ENCODE measurements at places on chromosomes 6 and 20. TPM values are rescaled to one million over a fixed set of nuclear protein-coding genes. Genes with fewer than 3 reads are reported as not detected.

Gene OLIG3
- polyA plus RNA-seq = not detected

Gene ARMH2
- 0.09 TPM for polyA plus RNA-seq

Gene HAO1
- not detected for polyA plus RNA-seq

Gene TOX2
- polyA plus RNA-seq = 4.2 TPM

Gene SLC26A8
- polyA plus RNA-seq = 0.25 TPM

Gene NFATC2
- 2.7 TPM for polyA plus RNA-seq

Gene EPB41L1
- 70.4 TPM for polyA plus RNA-seq

Gene CUL9
- polyA plus RNA-seq = 35.3 TPM

Gene BFSP1
- polyA plus RNA-seq = 3.6 TPM

Gene FAM184A
- polyA plus RNA-seq = 12.5 TPM

Gene ARG1
- polyA plus RNA-seq = 0.22 TPM

Gene DPPA5
- polyA plus RNA-seq = not detected

Gene DDX43
- polyA plus RNA-seq = 0.79 TPM

Gene MRAP2
- polyA plus RNA-seq = 4.3 TPM

Gene TRAM2
- 52.9 TPM for polyA plus RNA-seq

Gene CALHM6
- polyA plus RNA-seq = 2.8 TPM

Gene SLC32A1
- 2.1 TPM for polyA plus RNA-seq

- no peak for DNase-seq
These were observed 181.1 kb upstream of the PRSS16 start for GRCh38 chr6:27066381-27066780.

GRCh38 chr6:84428300-84428907, 201.0 kb upstream of the CEP162 start:
- peak; percentile 43 for DNase-seq

GRCh38 chr20:50190251-50191064, at the start of gene CEBPB:
Gene CEBPB, plus strand, starts transcription at chr20:50190830. Its CDS starts 204 bp downstream, at chr20:50191034.
- DNase-seq = peak; percentile 80

DNA sequence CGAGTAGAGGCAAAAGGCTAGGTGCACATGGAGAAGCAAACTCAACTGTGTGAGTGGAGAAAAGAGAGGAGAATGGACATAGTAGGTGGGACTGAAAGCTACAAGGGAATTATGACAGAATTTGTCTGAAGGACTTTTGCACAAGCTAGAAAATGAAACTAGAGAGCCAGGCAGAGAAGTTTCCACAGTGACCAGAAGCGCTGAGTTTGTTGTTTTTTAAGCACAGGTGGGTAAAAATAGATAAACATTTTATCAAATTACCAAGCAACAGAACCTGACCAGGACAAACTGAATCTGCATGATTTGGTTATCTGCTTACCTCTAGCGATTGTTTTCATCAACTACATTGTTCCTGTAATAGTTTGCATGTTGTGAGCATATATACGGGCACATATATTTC, 38.6 kb downstream of the SMLR1 start:
- no peak for DNase-seq

DNA sequence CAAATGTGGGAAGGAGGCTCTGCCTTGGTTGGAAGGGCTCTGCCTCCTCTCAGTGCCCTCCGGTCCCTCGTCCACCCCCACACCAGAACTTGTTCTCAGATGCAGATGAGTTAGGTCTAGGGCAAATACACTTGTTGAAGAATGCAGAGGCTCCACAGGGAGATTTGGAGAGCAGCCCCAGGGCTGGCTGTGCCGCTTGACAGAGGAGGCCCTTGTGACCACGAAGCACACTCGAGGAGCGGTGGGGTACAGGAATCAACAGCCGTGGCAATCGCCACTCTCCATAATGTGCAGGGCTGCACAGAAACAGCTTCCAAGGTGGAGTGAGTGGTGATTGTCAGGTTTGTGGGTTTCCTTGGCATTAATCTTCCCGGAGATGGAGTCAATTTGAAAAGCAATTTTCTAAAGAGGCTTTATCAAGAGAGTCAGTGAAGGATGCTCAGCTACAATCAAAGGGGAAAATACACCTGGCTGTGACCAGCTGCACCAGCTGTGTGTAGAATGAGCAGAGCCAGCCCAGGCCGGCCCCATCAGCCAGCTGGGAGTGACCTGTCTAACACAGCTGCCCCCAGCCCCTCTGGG, 59.5 kb downstream of the BFSP1 start:
- no peak for DNase-seq

DNA sequence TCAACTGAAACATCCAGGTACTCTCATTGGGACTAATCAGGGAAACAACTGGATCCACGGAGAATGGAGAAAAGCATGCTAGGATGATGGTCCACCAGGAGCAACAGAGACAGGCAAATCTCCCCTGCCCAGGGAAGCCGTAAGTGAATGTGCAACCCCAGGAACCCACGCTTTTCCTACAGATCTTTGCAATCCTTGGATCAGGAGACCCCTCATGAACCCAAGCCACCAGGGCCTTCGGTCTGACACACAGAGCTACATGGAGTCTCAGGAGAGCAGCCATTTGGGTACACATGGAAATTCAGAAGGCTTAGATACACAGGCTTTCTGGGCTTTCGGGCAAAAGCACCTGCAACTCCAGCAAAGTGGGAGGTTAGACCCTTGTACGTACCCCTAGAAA, 122.1 kb upstream of the PTCHD4 start:
- no peak for DNase-seq

- no peak for DNase-seq
These were observed 34.8 kb upstream of the MYB start for GRCh38 chr6:135146162-135146934.

DNA sequence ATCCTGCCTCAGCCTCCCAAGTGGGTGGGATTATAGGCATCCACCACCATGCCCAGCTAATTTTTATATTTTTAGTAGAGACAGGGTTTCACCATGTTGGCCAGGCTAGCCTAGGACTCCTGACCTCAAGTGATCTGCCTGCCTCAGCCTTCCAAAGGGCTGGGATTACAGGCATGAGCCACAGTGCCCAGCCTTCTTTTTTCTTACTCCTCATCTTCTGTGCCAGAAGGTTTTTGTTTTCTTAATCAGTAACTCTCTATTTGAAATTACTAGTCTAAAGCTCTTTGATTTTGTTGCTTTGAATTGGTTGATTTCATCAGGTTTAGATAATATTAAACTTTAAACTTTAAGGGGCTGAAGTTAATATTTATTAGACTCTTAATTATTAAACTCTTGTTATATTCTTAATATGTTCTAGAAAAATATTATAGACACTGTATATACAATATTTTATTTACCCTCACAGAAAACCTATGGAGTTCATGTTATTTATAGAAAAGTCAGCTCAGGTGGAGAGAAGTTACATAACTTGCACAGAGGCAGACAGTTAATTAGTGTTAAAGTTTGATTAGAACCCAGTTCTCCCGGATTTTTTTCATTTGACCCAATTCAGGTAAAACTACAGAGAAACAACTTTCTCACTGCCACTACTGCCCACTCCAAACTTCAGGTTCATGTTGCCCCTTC, 177.4 kb upstream of the SGK1 start:
- no peak for DNase-seq

DNA sequence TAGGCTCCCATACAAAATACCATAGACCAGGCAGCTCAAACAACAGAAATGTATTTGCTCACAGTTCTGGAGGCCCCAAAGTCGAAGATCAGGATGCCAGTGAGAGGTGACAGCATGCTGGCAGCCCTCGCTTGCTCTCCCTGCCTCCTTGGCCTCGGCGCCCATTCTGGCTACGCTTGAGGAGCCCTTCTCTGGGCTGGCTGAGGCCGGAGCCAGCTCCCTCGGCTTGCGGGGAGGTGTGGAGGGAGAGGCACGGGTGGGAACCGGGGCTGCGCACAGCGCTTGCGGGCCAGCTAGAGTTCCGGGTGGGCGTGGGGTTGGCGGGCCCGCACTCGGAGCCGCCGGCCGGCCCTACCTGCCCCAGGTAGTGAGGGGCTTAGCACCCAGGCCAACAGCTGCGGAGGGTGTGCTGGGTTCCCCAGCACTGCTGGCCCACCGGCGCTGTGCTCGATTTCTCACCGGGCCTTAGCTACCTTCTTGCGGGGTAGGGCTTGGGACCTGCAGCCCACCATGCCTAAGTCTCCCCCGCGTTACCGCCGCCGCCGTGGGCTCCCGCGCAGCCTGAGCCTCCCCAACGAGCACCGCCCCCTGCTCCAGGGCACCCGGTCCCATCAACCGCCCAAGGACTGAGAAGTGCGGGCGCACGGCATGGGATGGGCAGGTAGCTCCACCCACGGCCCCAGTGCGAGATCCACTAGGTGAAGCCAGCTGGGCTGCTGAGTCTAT, 32.6 kb upstream of the SERPINB9 start:
- DNase-seq = no peak

DNA sequence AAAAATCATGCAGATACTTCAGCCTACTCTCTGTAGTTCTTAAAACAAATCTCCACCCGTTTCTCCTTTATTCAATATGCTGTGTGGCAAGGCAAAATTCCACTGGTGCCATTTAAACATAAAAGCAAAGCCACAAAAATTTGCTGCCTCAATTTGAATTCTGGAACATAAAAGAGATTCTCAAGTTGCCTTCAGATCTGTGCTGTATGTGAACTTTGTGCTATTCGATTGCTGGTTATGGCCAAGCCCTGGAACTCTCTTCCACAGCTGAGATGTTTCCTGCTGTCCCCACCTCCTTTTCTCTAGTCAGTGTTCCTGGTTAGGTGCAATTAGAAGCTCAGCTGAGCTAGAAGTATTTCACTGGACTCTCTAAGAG, 395.3 kb upstream of the BTBD3 start:
- no peak for DNase-seq

- no peak for DNase-seq
These were observed 728 bp downstream of the ITPR3 start for GRCh38 chr6:33621711-33622388.

GRCh38 chr6:166152660-166153059, 15.0 kb downstream of the TBXT start:
- no peak for DNase-seq

GRCh38 chr6:156185113-156185512, 592.1 kb upstream of the ARID1B start:
- DNase-seq = no peak

- DNase-seq = no peak
These were observed 998.0 kb upstream of the GJE1 start for GRCh38 chr6:141134723-141135122.

- DNase-seq = no peak
These were observed 38.3 kb downstream of the ARHGAP18 start for GRCh38 chr6:129671442-129672340.

- peak; percentile 73 for DNase-seq
These were observed 59.7 kb downstream of the HIVEP2 start for GRCh38 chr6:142885182-142885867.

- DNase-seq = no peak
These were observed 96.0 kb downstream of the MAP3K5 start for GRCh38 chr6:136696238-136696637.

Measured in right renal pelvis (tissue), 4 donors.